ENCODE measurements at places on chromosomes 4 and X. TPM values are rescaled to one million over a fixed set of nuclear protein-coding genes. Genes with fewer than 3 reads are reported as not detected.

GRCh38 chr4:147825451-147826287, 93.8 kb downstream of the ARHGAP10 start:
- DNase-seq: peak; percentile 7
- H3K4me3 ChIP-seq: no peak overlapping the region
- no peaks in the 10 kb centered on the region for H3K27me3 ChIP-seq
- H3K27ac ChIP-seq: peak overlapping the region; percentile 40

FRG2 gene
- 0.86 TPM for total RNA-seq

DNA sequence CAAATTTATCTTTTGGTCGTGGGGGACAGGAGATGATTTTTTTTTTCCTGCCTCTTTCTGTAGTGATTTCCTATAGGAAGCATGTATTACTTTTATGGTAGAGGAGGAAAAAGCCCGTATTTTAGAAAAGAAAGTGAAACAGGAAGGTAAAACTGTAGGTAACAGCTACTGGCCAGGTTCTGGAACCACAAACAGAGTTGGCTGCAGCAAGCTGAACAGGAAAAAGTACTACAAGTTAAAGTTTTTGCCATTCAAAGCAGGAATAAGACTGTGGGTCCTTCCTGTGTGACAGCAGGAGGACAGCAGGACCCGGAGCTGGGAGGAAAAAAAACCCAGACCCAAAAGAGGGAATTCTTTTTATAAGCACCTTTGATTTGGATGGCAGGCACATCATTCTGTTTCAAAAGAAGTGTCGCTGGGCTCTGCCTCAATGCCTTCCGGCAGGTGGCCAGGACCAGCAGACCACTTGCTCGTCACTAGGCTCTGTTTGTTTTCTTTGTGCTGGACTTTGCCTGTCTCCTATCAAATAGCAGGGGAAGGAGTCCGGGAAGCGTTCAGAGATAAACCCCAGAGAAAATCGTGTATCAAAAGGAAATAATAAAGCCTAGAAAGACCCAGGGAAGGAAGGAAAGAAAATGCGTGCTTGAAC, 277.9 kb downstream of the ADGRA3 start:
- peak overlapping the region; percentile 12 for H3K4me3 ChIP-seq
- no peaks in the 10 kb centered on the region for H3K36me3 ChIP-seq
- H3K4me1 ChIP-seq: no peaks in the 10 kb centered on the region
- H3K27ac ChIP-seq: no peak overlapping the region
- no peaks in the 10 kb centered on the region for H3K27me3 ChIP-seq

DNA sequence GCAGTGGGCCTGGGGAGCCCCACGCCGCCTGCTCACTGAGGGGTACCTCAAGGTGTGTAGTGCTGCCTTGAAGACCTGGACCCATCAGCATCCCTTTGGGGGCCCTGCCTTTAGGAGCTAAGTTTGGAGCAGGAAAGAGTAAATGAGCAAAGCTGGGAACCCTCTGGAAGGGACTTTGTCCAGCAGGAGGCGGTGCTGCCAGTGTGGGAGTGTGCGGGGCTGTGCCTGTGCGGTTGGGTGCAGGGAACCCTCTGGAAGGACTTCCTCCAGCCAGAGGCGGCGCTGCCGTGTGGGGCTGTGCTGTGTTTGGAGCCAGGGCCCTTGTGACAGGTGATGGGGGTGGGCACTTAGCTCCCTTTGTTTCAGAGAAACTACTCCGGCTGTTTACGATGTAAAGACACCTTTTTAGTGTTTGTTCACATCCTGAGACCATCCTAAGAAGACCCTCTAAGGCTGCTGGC, 25.8 kb downstream of the RGS12 start:
- H3K27ac ChIP-seq: no peak overlapping the region
- no peaks in the 10 kb centered on the region for H3K4me1 ChIP-seq
- no peak overlapping the region for H3K4me3 ChIP-seq
- DNase-seq: no peak

LETM1 gene
- 129 TPM for total RNA-seq

SMIM31 gene
- total RNA-seq: not detected

F8 gene
- total RNA-seq: 1.1 TPM

DNA sequence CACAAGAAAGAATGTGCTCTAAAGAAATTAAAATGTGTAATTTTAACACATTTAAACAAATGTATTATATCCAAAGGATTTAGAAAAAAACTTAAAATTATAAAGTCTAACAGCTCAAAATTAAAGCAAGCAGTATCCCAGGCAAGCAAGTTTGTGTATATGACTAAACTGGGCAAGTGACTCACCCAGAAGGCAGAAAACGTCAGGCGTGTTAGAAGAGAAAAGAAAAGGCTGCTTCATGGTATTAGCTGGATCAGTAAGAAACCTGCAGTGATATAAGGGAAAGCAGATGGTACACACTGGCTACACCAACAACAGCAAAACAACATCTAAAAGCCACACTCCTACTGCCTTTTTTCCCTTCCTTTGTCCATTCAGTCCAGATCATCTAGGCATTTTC, 250.6 kb upstream of the NDST3 start:
- no peaks in the 10 kb centered on the region for H3K4me1 ChIP-seq
- no peaks in the 10 kb centered on the region for H3K36me3 ChIP-seq
- H3K27ac ChIP-seq: no peak overlapping the region
- peak; percentile 39 for DNase-seq
- H3K27me3 ChIP-seq: no peaks in the 10 kb centered on the region

GRCh38 chr4:36351082-36351666, 69.8 kb downstream of the DTHD1 start:
- DNase-seq: peak; percentile 68
- peaks cover 5% of the 10 kb centered on the region for H3K4me1 ChIP-seq
- no peak overlapping the region for H3K27ac ChIP-seq
- no peak overlapping the region for H3K4me3 ChIP-seq
- no peaks in the 10 kb centered on the region for H3K27me3 ChIP-seq

NKX6-1 gene
- 0.62 TPM for total RNA-seq

TMPRSS11B gene
- total RNA-seq: not detected

GRCh38 chrX:49040376-49040955, 2.7 kb downstream of the TFE3 start:
- peaks cover 14% of the 10 kb centered on the region for H3K36me3 ChIP-seq
- peak overlapping the region; percentile 84 for H3K27ac ChIP-seq
- peak overlapping the region; percentile 96 for H3K4me3 ChIP-seq
- peak; percentile 35 for DNase-seq
- peaks cover 42% of the 10 kb centered on the region for H3K4me1 ChIP-seq
